ENCODE measurements at places on chromosomes 6 and 20.

DNA sequence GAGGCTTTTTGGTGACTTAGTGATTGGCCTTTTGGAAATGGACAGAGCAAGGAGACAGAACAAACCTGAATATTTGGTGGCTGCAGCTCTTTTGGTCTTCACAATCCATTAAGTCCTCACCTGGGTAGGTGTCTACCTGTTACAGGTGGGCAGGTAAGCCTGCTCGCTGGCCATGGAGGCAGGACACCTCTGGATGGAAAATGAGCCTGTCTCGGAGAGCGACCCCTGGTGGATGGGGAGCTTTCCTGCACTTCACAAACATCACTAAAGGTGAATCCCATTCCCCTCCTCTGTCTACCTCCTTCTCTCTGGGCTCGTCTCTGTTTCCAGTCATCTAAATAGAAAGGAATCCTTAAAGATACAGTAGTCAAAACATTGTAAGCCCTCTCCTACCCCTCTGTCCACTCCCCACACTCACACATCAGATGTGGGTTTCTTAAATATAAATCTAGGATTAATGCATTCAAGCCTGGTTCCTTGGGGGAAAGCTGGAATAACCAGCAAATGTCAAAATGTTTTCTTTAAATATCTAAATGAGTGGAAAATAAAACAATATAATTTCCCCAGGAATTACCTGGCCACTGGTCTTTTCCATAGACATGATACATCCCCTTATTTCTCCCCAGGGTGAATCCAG lies 304.9 kb downstream of the CDH26 start:
- peak; percentile 6 for DNase-seq

DNA sequence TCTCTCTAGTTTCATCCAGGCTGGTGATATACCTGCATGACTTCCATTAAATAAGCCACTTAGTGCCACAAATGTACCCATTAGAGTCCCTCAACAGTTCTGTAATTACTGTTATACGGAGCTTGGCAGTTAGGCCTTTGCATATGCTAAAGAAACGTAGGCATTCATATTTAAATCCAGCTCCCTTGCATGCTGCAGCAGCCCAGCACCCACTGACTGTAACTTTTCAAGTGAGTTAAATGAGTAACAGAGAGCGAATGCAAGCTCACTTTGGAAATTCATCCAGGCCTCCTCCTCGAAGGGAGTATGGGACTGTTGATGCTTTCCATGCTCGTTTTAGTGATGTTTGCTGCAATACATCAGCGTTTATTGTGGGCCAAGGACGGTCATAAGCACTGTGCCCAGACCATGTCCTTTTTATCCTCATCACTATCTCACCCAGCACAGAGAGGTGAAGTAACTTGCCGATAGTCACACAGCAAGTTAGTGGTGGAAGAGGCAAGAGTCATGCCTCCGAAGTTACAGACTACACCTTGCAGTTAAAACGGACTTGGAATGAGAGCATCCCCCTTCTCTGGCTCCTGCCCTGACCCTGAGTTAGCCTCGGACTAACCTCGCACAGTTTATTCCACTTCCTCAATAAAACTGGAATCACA lies 179.4 kb upstream of the PDE10A start:
- no peak for DNase-seq

DNA sequence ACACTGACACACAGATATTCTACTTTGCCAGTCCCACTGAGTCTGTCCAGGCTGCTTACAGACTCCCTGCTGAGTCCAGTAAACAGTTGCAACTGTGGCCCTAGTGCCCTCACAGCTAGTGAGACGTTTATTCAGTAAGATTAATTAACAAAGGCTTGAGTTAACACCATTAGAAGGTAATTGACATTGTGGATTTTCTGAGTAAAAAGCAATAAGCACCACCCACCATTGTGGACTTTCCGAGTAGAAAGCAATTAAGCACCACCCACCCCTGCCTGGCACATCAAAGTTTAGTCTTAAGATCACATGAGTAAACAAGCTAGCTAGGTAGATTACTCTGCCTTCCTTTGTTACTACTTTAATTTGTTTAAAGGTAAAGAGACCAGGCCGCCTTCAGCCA lies 408.6 kb upstream of the IMPG1 start:
- no peak for DNase-seq

DNA sequence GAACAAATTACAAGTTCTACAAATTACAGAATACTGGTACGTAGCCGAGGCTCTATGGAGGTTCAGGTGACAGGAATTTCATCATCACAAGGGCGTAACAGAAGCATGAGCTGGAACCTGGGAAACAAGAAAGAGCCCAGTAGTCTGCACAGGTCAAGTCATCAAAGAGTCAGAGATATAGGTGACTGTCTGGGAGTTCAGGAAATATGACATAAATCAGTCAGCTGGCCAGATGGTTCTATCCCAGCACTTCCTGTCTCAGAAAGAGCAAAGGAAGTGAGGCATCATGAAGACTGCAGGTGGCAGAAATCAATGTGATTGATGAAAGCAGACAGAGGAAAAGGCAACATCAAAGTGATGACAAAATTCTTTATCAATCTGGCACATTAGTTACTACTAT lies 23.3 kb downstream of the MYCT1 start:
- no peak for DNase-seq

DNA sequence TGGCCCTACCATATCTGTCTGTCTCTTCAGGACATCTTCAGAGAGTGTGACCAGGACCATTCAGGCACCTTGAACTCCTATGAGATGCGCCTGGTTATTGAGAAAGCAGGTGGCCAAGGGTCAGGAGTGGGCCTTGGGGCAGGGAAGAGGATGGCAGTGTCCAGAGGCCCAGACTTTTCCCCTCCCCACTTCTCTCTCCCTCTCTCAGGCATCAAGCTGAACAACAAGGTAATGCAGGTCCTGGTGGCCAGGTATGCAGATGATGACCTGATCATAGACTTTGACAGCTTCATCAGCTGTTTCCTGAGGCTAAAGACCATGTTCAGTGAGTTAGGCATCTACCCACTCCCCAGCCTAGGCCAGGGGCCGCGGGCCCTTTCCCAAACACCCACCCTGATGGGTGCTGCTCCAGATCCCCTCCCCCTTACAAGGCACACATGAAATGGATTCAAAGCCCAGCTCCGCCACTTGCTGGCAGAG lies 24.3 kb downstream of the CAPN11 start:
- DNase-seq = no peak

- DNase-seq = no peak
These were observed 12.6 kb downstream of the TUBB2B start for GRCh38 chr6:3214898-3215297.

Data from stimulated activated CD4-positive, alpha-beta T cell treated with anti-CD3 and anti-CD28 coated beads, Interleukin-12 subunit alpha, Interleukin-12 subunit beta, amount 100 ng/mL, for 24 hours (primary cell).